ENCODE measurements at places on chromosomes 3 and 15. TPM values are rescaled to one million over a fixed set of nuclear protein-coding genes. Genes with fewer than 3 reads are reported as not detected.

DNA sequence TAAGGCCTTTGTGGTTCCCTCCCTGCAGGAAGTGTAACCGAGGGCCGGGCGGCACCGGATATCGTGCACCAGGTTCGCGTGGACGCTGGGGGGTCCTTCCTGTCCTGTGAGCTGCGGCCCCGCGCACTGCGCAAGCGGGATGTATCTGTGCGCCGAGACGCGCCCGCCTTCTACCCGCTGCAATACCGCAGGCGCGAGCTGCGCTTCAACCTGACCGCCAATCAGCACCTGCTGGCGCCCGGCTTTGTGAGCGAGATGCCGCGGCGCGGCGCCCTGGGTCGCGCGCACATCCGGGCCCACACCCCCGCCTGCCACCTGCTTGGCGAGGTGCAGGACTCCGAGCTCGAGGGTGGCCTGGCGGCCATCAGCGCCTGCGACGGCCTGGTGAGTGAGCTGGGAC is 35.9 kb downstream of the SAXO2 start:
- peak; percentile 61 for DNase-seq

GRCh38 chr3:16427103-16427965 is 86.2 kb downstream of the RFTN1 start:
- DNase-seq: peak; percentile 14

The DISP2 gene
- 5.1 TPM for total RNA-seq

The UROC1 gene
- total RNA-seq: not detected

DNA sequence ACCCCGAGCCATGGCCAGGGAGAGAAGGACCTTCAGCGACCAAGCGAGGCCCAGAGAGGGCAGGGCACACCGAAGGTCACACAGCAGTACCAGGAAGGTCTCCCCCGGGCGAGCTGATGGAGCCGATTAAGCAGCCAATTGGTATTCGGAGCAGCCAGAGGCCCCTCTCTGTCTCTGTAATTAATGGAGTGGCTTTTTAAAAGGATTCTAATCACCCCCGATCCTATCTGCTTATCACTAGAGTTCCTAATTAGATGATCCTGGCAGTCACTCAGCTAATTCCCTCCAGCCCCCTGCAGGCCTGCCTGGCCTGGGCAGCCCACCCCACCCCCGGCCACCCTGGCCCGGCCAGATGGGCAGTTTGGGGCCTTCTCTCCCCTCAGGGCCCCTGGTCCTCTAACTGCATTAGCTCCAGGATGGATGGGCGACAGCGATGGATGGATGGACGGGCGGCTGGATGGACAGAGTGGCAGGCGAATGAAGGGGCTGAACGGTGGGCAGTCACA is 1.6 kb upstream of the DNAJB8 start:
- DNase-seq: no peak

DNA sequence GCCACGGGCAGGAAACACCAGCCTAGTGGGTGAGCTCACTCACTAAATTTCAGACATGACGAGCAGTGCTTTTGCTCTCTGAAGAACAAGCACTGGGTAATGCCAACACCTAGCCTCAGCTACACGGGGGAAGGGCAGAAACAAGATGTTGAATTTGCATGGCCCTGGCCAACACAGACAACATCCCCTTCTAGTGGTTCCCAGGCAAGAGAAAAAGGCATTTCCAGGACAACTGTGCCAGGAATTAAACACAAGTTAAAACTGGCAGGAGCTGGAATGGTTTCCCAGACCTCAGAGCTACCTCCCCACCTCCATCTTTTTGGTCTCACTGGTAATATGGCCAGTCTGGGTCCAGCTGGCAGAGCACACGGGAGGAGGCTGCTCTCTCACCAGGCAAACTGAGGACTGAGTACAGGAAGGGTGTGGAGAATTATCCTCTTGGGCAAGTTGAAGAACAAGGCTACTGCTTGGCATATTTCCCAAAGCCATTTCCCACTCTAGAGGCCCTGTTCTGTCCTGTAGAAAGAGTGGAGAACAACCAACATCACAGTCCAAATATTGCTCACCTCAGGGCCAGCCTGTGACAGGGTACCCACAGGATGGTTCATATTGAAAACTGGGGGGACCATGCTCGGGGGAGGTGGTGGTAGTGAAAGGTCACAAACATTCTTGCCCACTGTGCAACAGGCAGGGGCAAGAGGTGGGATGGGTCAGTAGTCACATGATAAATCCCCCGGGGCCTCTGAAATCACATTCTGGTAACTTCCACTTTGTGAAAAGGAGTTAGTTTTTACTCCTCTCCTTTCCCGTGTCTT is 26.5 kb downstream of the TSPAN3 start:
- no peak for DNase-seq

GRCh38 chr3:193812791-193813500 is 219.9 kb downstream of the OPA1 start:
- DNase-seq: no peak

DNA sequence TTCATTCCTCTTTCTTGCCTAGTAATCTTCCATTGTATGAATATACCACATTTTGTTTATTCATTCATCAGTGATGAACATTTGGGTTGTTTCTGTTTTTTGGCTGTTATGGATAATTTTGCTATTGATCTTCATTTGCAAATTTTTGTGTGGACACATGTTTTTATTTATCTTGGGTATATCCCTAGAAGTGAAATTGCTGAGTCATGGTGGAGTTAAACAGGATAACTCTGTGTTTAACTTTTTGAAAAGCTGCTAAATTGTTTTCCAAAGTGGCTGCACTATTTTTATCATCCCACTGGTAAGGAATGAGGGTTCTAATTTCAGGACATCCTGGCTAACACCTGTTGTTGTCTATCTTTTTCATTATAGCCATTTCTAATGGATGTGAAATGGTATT is 74.6 kb upstream of the ARL6 start:
- no peak for DNase-seq

The BOC gene
- 12.1 TPM for total RNA-seq

The CD200 gene
- total RNA-seq: 3.9 TPM

- no peak for DNase-seq
These were observed 29.0 kb downstream of the IFT122 start for GRCh38 chr3:129469026-129469425.

DNA sequence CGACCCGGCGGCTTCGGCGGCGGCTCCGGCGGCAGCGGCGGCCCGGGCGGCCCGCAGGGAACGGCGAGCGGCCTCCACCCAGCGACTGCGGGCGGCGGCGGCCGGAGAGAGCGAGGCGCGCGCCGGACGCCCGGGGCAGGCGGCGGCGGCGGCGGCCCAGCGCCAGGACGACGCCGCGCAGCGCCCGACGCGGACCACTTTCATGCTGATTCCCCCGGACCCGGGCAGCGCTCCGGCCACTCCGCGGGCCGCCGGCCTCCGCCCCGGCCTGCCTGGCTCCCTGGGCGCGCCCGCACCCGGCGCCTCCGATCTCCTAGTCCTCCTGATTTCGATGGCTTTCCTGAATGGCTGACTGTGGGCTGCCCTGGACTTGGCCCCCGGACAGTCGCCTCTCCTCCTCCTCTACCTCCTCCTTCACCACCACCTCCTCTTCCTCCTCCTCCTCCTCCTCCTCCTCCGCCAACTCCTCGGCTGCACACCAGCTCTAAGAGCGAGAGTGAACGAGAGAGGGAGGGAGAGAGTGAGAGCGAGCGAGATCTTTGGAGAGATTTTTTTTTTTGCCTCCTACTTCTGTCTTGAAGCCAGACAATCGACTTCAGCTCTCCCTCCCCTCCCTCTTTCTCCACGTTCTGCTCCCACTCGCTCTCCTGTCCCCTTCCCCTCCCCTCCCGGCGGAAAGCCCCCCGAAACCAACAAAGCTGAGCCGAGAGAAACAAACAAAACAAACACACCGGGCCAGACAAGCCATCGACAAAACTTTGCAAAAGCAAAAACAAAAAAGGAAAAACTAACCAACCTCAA is 844 bp downstream of the NR2F2 start:
- no peak for DNase-seq

DNA sequence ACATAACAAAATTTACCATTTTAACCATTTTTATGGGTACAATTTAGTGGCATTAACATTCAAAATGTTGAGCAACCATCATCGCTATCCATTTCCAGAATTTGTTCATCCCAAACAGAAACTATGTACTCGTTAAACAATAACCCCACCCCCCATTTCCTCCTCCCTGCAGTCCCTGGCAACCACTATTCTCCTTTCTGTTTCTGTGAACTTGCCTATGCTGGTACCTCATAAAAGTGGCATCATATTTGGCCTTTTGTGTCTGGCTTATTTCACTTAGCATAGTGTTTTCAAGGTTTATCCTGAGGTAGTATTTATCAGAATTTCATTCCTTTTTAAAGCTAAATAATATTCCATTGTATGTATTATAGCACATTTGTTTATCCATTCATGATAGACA is 32.4 kb downstream of the C3orf80 start:
- no peak for DNase-seq

The MCTP2 gene
- total RNA-seq: 41.9 TPM

The XYLB gene
- total RNA-seq: 27.7 TPM

The CLRN1 gene
- total RNA-seq: not detected

The TMEM212 gene
- not detected for total RNA-seq

GRCh38 chr3:129085818-129086217 is 25.2 kb downstream of the GP9 start:
- no peak for DNase-seq

DNA sequence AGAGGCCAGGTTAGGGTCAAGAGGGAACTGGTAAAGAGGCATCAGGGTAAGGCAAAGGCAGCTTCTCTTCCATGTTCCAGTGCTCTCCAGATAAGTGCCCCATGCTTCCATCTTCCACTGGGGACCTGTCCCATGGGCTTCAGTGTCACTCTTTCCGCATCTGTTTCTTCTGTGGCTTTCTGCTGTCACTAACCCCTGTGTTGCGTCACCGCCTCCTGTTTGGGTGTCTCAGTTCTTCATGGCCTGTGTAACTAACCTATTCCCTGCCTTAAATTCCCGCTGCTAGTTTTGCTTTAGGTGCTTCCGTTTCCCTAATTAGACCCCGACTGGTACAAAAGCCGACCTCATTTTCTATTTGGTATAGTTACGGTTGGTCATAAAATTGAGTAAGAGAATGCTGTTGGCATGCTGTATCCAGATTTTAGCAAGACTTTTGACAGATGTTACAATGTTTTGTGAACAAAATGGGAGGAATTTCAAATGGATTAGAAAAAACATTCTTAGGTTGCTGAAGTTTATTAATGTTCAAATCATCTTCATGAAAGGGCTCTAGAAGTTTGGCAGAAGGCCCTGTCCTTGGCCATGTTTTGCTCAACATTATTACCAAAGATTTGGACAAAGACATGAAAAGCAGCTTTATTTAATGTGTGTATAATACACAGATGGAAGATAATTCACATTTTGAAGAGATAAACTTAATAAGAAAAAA is 245.3 kb downstream of the BBX start:
- no peak for DNase-seq

DNA sequence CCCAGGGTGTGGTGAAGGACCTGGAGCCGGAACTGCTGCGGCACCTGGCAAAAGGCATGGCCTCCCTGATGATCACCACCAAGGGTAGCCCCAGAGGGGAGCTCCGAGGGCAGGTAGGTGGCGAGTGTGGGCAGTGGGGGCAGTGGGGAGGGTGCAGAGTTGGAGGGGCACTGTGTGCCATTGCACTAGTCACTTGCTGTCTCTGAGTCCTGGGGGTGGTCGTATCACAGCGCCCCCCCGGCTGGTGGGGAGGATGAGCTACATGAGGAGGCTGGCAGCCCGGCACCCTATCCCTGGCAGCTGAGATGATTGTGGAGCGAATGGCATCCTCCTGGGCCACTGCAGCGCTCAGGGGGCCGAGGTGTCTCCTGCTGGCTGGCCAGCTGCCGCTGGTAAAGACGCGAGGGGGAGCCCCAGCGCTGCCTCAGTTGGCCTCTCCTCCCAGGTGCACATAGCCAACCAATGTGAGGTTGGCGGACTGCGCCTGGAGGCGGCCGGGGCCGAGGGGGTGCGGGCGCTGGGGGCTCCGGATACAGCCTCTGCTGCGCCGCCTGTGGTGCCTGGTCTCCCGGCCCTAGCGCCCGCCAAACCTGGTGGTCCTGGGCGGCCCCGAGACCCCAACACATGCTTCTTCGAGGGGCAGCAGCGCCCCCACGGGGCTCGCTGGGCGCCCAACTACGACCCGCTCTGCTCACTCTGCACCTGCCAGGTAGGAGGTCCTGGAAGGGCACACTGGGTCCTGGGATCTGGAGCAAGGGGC is 6.4 kb downstream of the CHRD start:
- DNase-seq: no peak

The ENTPD3 gene
- total RNA-seq: 5.5 TPM

The PPP1R2 gene
- total RNA-seq: 60.0 TPM

The C3orf49 gene
- not detected for total RNA-seq

DNA sequence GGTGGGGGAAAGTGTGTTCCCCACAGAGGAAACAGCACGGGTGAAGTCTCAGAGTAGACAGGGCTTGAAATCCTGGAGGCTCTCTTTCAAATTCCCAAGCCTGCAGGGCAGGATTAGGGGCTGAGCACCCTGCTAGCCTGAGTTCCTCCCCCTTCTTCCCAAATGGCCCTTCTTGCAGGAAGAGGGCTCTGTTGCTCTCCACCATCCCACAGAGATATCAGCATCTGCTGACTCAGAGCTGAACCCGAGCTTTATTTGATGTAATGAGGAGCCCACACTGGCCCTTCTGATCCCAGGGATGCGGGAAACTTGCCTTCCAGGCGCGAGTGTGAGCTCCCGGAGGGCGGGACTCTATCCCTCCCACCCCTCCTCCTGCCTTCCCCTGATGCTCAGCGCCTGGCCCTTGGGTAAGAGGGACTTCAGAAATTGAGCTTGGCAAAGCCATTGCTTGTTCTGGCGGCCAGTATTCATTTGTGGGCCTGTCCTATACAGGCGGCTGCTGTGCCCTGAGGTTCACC is 1.4 kb upstream of the STRA6 start:
- peak; percentile 52 for DNase-seq

The IL5RA gene
- 0.57 TPM for total RNA-seq

The GOLGA8T gene
- not detected for total RNA-seq

- no peak for DNase-seq
These were observed 91.0 kb downstream of the MYO5A start for GRCh38 chr15:52437646-52438045.

- no peak for DNase-seq
These were observed 291.3 kb downstream of the OXSM start for GRCh38 chr3:26081166-26081565.

- no peak for DNase-seq
These were observed 200.8 kb upstream of the GOLGA6L4 start for GRCh38 chr15:84034578-84035398.

GRCh38 chr3:82736696-82737277 is 975.3 kb upstream of the GBE1 start:
- DNase-seq: no peak

- no peak for DNase-seq
These were observed 7.6 kb downstream of the IL17RD start for GRCh38 chr3:57157545-57157944.

The TP63 gene
- 0.57 TPM for total RNA-seq

- no peak for DNase-seq
These were observed 68.0 kb upstream of the STAC start for GRCh38 chr3:36312351-36312750.

- no peak for DNase-seq
These were observed 303.6 kb upstream of the ARPP21 start for GRCh38 chr3:35335703-35336102.

DNA sequence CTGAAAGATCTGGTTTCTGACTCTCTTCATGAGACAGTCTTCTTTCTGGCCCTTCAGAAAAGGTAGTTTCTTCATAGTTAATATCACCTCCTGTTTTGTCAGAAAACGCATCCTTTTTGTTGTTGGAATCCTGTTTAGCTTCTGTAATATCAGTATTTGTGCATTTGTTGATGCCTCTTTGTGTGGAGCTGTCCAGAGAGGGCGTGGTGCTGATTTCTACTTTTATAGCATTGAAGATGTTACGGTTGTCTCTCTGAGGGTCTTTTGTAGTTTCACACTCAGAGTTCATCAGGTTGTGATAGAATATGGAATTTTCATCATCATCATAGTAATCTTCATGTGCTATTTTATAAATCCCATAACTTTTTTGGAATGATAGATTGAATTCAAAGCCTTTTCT is 8.9 kb downstream of the GPR149 start:
- peak; percentile 19 for DNase-seq
